ENCODE measurements at places on chromosomes 7 and 10.

- no peak for DNase-seq
Measured at GRCh38 chr7:25389489-25390106, 161.3 kb upstream of the NPVF start.

DNA sequence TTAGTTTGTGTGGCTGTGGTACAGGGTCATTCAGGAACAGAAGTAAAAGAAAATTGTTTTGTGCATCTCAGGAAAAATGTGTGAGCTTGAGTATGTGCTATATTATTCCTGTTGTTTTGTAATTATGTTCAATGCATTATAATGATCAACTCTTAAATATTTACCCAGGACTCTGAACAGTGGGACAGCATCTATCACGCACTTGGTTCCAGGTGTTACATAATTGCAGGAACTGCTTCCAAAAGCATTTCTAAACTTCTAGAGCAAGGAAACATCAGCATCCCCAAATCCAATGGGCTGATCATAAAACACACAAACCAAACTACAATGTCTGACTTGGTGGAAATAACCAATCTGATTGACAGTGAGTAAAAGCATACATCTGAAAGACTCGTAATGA, 26.6 kb downstream of the ENO4 start:
- no peak for DNase-seq

GRCh38 chr7:1054861-1055450, 10.6 kb downstream of the GPR146 start:
- DNase-seq: no peak

DNA sequence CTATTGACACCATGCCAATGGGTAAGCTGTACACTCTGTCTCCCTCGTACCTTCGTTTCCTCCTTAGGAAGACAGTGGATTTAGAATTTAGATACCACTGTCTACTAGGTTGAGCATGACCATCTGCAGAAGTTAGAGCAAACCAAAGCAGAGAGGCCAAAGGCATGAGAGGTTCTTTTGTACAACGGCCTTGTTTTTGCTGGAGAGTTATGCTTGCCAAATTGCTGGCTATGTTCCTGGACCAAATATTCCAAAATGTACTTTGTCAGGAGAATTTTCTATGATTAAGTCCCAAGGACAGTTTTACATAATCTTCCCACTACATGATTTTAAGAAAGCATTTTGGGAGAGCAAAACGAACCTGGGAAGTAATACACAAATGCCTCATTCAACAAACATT, 47.9 kb upstream of the PLCE1 start:
- DNase-seq: no peak

DNA sequence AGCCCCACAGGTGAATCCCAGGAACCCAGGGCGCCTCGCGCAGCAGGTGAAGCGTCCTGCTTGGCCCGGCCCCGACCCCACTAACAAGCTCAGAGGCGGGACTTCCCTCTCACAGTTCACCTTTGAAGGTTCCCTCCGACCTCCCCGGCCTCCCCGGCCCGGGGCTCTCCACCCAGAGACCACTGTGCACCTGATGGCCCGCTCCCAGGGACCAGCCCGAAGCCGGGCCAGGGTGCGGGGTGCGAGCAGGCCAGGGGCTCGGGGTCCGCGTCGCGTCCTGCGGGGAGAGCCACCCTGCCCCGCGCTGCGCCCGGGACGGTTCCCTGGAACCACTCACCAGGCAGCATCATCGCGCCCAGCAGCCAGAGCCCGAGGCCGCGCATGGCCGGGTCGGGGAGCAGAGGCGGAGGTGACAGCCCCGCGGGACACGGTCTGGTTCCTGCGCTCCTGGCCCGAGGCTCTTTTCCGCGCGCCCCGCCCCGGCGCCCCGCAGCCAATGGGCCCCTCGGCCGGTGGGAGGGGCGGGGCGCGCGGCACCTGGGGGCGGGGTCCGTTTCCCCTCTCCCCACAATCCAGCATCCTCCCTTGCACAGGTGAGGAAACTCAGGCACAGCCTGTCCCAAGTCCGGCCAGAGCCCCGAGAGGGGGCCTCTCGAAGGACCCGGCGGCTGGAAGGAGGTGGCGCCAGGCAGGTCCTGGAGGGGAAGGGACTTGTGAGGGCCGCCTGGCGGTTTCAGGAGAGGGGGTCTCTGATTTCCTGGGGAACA, at the start of gene ADAM8:
TSS of gene ADAM8 (minus strand) at position 434 of the 767 bp plus-strand sequence. CDS start at position 383, 51 bp downstream.
- DNase-seq: no peak

GRCh38 chr10:130160775-130161174, 24.6 kb downstream of the GLRX3 start:
- no peak for DNase-seq

DNA sequence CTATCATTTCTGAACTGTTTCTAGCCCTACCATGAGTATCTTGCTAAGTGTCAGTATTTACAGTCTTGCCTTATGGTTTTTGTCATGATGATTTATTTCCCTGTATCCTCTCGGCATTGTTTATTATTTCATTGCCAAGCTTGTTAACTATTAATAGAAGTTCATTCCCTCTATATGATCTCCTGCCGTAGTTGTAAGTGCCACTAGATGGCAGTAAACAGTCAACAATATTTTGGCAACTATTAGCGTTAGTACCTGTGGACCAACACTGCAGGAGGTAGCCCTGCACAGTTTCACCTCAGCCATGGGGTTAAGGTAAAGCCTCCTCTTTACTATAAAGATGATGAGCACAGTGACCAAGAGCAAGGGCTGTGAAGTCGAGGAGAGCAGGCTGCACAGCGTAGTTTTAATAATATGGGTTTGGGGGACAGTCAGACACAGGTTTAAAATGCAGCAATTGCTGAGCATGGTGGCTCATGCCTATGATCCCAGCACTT, 26.1 kb upstream of the CCNJ start:
- DNase-seq: peak; percentile 24

DNA sequence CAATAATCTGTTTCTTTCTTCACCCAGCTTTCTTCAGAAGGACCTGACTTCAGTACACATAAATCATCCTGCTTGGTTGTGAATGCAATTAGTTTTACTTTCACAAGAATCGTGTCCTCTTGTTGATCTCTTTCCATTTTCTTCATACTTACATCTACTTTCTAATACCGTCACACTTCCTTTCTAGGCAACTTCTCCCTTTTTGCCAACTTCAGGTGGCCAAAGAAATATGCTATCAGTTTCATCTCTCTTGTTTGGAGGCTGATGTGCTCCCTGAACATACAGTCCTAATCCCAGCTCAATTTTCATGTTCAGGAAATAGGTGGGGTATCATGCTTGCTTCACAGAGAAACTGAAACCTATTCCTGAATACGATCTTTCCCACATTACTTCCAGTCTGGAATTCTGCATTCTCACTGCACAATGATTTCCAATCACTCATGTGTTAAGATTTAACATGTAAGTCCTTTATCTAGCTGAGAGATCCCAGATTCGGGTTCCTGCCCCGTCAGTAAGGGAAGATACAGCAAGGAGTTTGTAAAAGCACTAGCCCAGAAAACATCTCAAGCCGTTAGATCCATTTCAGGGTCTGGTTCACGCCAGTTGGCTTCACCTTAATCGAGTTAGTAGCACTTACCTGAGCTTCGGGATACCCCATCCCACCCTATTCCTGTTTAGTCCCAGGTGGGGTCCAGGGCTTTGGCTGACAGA, 994 bp downstream of the SLC25A28 start:
- DNase-seq: no peak

- DNase-seq: no peak
Measured at GRCh38 chr10:107085665-107086525, 78.6 kb downstream of the SORCS1 start.

GRCh38 chr10:119320981-119321380, 113.6 kb downstream of the GRK5 start:
- DNase-seq: no peak

- no peak for DNase-seq
Measured at GRCh38 chr10:59877191-59877671, 29.1 kb downstream of the CCDC6 start.

- no peak for DNase-seq
Measured at GRCh38 chr7:95011146-95011928, 103.9 kb downstream of the PPP1R9A start.

DNA sequence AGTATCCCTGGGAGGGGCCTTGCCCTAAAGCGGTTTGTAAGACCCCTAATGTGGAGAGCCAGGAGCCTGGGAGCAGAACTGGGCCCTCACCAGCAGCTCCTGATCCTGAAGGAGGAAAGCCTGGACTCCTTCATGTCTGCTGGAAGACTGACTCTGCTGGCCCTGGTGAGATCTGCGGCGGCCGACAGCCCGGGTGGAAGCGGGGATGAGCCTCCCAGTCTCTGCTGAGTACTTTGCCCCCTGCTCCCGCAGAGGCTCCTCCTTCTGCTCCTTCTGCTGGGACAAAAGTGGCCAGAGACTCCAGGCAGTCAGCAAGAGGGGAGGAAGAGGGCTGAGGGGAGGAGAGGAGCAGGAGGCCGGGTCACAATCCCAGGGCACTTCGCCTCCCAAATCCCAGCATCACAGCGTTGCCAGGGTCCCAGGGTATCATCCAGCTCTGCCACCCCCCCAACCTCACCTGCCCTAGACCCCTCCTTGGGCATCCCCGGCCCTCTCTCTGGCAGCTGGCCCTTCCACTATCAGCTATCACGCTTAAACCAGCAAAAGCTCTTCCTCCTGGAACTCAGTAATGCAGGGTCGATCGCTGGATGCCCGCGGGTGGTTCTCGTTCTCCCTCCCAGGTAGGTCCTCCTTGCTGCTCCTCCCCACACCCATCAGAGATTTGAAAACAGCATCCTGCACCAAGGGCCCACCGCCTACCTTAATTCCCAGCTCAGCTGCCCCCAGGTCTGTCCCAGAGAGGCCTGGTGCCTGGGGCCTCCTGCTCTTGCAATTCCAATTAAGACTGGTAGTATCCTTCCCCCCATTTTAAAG, 7.9 kb downstream of the TBATA start:
- no peak for DNase-seq

DNA sequence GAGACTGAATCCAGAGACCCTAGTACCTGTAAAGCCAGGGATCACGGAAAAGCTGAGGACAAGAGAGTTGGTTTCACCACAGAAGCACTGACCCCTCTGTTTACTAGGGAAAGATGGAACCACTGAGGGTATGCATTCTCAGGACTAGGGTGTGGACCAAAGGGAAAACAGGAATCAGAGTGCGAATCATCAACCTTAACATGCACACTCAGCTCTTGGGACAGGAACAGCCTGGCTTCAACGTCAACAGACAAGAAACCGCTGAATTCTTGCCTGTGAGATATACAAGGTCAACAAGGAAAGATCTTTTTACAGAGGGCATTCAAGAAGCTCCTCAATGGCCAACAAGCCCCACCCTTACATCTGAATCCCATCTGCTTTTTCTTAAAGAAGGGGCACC, 14.9 kb downstream of the TNRC18 start:
- DNase-seq: no peak

DNA sequence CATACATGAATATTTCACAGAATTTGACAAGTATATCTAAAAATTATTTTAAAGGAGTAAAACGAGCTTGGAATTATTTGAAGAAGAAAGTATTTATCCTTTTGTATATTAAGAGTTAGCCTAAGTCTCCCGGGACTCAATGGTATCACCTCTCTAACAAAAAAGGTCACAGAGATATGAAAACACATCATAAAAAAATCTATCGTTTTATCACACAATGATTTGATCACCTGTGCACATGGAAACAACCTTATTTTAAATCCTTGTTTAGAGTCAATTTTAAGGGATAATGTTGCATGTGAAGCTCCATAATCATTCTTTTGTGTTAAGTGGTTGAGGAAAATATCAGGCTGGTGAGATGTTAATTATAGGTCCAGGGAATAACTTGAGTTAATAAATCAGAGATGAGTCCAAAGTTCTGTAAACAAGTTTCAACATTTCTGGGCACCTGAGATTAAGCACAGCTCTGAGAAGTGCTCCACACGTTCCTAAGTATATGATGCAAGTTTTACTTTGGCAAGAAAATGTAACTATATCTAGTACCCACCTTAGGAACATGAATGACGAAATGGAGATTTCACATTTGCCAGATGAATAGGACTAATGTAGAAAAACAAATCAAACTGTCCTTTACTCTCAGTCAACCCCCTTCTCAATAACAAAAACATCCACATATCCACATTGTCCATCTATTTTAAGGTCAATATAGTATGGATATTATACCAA, 148.5 kb upstream of the AKR1E2 start:
- DNase-seq: no peak

DNA sequence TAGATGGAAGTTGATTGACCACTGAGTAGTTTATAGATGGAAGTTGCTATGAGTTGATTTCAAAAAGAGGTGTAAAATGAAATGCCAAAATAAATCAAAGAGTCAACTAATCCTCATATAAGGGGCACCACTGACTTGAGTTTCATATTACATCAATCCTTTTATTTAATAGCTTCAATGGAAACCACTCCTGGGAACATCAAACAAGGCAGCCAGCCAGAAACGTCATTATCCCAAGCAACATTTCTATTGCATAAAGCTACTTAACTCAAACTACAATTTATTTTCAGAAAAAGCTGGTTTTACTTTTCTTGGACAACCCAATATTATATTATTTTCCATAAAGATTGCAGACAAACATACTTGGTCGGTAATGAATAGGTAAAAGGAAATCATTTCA, 162.1 kb downstream of the TSPAN12 start:
- DNase-seq: no peak

DNA sequence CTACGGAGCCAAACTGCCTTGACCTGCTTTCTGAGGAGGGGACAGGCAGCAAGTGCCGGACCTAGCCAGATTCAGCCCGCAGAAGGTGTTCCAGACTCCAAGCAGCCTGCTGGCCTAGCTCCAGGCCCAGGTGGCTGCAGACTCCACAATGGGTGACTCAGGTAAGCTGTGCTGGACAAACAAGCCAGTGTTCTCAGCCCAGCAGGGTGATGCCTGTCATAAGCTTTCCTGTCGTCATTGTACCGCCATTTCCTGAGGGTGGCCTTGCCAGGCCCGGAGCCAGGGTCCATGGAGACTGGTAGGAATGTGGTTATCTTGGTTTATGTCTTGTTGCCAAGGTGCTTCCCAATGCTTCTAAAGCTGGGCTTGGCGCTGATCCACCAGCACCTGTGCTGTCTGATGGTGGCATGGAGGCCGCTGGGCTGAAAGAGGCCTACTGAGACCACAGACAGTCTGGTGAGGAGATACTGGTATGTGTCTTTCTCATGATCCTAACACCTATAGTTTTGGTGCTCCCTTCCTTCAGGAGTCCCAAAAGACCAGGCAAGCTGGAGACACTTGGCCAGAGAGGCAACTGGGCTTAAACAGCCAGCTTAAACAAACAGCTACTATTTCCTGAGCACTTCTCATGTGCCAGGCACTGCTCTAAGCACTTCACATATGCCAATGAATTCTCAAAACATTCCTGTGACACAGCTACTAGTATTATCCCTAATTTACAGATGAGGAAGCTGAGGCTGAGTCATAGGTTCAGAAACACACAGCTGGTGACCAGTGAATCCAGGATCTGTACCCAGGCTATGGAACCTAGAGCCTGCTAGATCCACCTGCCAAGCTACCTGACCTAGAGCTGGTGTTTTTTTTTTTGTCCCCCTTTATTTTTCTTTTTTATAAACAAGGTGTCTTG, 42.0 kb downstream of the ZC3HC1 start:
- DNase-seq: no peak

GRCh38 chr10:85862771-85863170, 503.8 kb downstream of the GRID1 start:
- no peak for DNase-seq
